ENCODE measurements at places on chromosomes 16 and 17.

- DNase-seq = no peak
Observed at GRCh38 chr16:88035292-88035691, 84.1 kb downstream of the BANP start.

DNA sequence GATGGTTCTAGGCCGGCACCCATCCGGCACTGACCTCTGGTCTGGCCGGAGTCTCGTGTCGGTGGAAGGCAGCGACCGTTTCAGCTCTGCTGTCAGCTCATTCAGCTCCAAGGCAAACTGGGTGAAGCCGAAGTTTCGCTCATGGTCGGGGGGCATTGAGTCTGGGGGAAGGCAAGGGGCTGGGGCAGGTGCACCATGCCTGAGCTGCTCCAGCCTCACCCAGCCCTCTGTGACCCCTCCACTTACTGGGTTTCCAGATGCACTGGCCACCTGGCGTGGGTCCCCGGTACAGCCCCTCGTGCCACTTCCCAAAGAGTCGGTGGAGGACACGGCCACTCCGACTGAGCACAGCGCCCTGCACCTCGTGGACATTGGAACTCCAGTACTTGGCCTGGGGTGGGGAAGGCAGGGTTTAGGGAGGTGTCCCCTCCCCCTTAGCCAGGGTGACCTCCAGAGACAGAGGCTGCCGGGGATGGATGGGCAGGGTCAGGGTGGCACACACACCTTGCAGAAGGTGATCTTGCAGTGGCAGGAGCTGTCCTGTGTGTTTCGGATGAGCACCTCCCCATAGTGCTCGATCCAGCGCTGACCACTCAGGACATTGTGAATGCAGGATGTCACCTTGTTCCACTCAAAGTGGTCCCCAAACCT is 12.6 kb downstream of the OSBPL7 start:
- DNase-seq = no peak

- DNase-seq = no peak
Observed at GRCh38 chr17:9123594-9124553, 102.6 kb downstream of the NTN1 start.

DNA sequence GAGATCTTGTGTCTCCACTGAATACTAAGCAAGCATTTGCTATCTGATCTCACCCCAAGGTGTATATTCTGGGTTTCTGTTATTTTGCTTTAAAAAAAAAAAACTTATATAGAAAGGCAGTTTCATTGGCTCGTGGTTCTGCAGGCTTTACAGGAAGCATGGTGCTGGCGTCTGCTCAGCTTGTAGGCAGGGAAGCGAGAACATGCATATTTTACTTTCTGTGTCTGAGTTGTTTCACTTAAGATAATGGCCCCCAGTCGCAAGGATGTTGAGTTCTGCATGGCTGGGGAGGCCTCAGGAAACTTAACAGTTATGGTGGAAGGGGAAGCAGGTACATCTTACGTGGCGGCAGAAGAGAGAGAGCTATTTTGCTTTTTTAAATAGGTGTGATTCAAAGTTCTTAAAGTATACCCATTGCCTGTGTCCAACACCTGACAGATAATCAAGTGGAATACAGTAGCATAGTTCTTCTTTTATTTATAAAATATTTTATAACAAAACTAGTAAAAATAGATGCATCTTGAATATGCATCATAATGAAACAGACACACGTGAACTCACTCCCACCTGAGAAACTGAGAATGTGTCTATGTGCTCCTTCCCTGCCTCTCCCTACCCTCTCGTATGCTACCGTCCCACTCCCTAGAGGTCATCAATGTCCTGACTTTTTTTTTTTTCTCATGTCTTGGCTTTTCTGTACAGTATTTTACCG is 15.4 kb upstream of the ARHGAP17 start:
- no peak for DNase-seq

GRCh38 chr16:4626396-4626795 is 1.8 kb downstream of the MGRN1 start:
- DNase-seq = no peak

- no peak for DNase-seq
Observed at GRCh38 chr17:42676424-42677011, at the start of gene PLEKHH3. PLEKHH3 (minus strand) TSS chr17:42676994; CDS start chr17:42676563, 431 bp downstream.

- DNase-seq = no peak
Observed at GRCh38 chr17:35732806-35733136, 1.3 kb downstream of the RASL10B start.

- no peak for DNase-seq
Observed at GRCh38 chr17:82889496-82890338, 49.9 kb upstream of the ZNF750 start.
